ENCODE measurements at places on chromosomes 3 and 15.

DNA sequence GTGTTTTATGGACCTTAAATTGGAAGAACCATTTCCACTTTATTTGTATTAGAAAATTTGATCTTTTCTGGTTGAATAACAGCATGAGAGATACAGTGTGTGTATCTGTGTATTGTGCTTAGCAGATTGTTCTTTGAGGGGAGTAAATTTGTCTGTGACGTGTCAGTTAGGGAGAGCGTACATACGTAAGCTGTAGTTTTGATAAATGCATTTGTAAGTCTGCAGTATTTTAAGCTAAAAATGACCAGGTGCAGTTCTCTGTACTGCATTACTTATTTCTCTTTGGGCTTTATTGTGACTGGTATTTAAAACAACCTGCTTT is 264.8 kb downstream of the ROBO2 start:
- DNase-seq: no peak

GRCh38 chr3:193520738-193521137 is 34.0 kb downstream of the ATP13A4 start:
- no peak for DNase-seq

DNA sequence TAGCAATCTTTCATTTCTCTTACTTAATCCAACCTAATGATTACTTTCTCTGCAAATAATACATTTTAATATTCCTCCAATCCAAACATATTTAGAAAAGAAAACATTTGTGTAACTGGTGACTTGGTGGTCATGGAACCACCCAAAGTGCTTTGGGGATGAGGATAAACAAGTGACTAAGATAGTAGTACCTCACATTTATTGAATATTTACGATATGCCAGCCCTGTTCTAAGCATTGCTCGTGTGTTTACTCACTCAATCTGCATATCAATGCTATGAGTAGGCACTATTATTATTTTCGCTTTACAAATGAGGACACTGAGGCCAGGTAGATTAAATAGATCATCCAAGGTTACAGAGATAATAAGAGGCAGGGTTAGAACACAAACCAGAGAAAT is 189.5 kb downstream of the SHOX2 start:
- DNase-seq: no peak

DNA sequence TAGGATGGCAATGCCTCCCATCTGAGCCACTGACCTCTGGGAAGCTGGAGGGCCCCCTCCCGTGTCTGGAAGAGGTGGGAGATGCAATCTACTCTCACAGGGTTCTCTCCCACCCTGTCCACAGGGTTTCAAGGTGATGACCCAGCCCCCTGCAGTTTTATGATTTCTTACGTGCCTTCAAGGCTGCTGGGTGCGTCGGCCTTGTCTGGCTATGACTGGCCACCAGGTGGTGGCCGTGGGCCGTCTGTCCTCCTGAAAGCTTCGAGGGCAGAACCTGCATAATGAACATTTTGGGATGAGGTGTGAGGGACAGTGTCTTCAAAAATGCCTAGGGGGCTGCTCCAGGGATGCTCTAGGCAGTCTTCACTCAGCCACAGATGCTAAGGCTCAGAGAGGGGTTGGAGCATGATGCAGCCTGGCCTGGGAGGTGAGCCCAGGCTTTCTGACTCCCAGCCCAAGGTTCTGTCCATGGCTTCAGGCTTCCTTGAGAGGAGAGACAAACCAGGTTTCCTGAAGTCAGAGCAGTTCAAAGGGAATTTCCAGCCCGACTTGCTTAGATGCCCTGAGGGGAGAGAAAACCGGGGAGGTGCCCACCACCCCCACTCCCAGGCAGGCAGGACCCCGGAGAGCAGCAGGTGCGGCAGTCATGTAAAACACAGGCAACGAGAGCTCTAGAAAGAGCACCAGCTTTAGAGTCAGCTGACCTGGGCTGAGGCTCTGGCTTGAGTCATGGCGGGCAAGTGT is 18.7 kb downstream of the ISG20 start:
- no peak for DNase-seq

DNA sequence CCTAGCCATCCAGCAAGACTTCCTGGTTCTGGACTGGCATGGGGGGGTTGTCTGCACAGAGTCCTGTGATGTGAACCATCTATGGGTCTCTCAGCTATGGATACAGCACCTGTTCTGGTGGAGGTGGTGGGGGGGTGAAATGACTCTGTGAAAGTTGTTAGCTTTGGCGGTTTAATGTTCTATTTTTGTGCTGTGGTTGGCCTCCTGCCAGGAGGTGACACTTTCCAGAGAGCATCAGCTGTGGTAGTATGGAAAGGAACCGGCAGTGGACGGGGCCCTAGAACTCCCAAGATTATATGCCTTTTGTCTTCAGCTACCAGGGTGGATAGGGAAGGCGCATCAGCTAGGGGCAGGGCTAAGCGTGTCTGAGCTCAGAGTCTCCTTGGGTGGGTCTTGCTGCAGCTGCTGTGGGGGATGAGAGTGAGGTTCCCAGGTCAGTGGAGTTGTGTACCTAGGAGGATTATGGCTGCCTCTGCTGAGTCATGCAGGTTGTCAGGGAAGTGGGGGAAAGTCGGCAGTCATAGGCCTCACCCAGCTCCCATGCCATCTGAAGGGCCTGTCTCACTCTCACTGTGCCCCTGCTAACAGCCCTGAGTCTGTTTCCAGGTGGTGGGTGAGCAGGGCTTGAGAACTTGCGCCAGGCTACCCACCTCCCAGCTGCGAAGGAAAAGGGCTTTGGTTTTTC is 7.1 kb upstream of the LARS2 start:
- DNase-seq: no peak

DNA sequence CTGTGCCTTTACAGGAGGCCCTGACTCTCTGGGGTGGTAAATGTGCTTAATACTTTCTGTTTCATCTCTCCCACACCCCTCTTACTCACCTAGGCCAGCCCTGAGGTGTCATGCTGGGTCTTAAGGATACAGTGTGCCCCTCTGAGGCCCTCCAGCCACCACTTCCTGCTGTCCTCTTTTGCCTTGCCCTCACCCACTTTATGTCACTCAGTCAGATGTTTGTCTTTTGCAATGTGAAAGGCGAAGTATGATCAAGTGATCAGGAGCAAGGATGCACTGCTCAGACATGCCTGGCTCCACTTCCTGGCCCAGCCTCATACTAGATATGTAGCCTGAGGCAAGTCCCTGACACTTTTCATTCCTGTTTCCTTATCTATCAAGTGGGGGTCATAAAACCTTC is 339.0 kb upstream of the NR2E3 start:
- DNase-seq: no peak

GRCh38 chr3:158769549-158769948 is 32.3 kb upstream of the MFSD1 start:
- DNase-seq: no peak

GRCh38 chr15:36777926-36778325 is 198.5 kb downstream of the CDIN1 start:
- DNase-seq: peak; percentile 17

DNA sequence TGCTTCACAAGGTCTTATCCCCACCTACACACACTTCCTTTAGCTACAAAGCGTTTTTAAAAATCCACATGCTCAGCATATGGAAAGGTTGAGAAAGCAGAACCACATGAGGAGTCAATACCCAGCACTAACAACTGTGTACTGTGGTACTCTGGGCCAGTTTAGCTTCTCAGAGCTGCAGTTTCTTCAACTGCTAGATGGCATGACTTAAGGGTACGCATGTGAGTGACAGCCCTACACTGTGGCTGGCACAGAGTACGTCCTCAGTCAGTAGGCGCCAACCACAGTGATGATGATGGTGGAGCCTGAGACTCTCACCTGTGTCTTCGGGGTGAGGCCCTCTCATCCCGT is 17.4 kb downstream of the CCDC12 start:
- no peak for DNase-seq

DNA sequence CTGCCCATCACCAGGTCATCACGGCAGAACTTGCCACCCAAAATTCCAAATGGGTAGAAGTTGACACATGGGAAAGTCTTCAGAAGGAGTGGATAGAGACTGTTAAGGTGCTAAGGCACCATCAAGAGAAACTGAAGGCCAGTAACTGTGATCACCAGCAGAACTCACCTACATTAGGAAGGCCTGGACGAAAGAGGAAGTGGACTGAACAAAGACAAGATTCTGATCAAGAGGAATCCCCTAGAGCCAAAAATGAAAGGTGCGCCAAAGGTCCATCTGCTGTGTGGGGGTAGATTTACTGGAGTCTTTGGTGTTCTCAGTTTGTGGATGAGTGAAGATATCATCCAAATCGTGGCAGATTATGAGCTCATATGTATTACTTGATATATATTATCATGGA is 46.3 kb upstream of the P3H2 start:
- no peak for DNase-seq

GRCh38 chr3:124934577-124934976 is at the start of gene MUC13:
Gene MUC13 (minus strand): TSS chr3:124934751. CDS start chr3:124934712, 39 bp downstream.
- DNase-seq: no peak

- no peak for DNase-seq
These were observed 266.9 kb downstream of the KCNMB2 start for GRCh38 chr3:178802993-178803693.

GRCh38 chr3:191255156-191255555 is 56.1 kb downstream of the OSTN start:
- DNase-seq: no peak

GRCh38 chr15:80441714-80442113 is 37.5 kb downstream of the ARNT2 start:
- no peak for DNase-seq

- no peak for DNase-seq
These were observed 5.2 kb downstream of the SIAH2 start for GRCh38 chr3:150757768-150758167.

DNA sequence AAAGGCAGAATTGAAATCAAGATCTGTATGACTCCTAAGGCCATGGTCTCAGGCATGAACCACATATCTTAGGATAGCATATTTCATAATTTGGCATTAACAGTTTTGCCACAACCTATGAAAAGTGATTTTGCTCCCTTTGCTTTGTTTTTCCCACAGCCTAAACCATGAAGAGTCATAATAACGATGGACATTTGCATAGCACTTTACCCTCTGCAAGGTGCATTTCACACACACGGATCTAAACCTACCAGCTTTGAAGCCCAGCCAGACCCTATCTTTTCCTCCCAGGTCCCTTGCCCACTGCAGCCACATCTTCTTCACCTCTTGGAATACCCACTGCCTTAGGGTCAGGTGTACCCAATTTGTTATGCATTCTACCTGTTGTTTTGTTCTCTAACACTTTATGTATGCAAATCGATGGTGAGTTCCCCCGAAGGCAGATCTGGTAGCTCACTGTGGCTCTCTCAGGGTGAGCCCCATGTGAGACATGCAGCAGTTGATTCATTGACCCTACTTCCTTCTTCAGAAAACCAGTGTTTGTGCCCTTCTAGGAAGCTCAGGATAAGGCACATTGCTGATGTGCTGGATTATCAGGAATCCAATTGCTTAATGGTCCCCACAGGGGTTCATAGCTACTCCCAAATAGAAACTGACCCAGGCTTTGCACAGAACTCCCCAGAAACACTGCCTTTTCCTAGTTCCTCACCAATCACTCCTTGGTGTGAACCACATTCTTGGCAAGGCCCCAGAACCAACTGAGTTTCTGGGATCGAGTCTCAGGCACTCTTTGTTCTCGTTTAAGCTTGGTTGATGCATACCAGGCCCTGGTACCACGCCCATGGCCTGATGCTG is 8.7 kb downstream of the ARHGAP31 start:
- DNase-seq: no peak

- DNase-seq: no peak
These were observed 377.8 kb upstream of the SUCLG2 start for GRCh38 chr3:68032209-68032608.

DNA sequence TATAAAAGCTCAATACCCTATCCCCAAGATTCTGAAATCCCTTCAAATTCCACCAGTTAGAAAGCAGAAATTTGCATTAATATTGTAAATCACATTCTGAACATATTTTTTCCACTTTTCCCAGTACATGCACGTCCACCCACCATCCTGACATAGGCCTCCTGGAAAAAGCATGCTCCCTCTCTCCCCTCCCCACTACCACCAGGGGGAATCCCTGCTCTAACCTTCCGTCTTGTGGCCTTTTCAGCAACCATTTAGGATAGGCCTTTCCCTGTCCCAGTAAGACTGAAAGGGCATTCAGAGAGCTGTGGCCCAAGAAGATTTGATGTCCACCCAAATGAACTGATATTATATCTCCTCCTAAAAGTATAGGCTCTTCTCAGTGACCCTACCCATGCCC is 182.1 kb downstream of the ARRDC4 start:
- no peak for DNase-seq

DNA sequence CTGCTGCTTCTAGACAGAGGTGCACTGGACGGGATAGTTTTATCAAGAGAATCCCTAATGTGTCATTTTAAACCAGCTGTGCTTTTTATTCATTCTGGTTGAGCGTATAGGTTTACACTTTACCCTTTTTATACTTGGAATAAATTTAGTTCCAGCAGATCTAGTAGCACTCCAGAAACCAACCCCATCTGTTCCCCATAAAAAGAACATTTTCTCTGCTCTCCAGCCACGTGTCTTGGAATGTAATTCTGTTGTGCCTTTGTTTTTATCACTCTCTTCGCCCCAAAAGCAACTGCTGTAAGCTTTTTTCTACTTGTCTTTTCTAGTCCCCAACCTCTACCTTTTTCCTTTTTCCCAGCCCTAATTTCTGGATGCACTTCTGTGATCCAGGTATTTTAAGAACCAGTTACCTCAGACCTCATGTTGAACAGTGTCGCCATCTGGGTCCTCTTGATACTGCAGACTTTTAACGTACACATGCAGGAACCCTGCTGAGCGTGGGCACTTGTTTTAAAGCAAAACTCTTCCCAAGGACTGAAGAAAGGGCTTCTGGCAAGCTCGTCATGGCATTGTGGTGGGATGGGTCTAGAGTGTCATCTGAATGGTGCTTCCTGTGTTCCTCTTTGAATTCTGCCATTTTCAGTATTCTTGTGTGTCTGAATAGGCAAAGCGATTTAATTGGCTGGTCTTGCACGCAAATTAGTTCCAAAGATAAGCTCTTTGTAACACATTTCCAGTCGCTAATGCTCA is 5.7 kb upstream of the EXOG start:
- no peak for DNase-seq

GRCh38 chr3:170734735-170735065 is 135.3 kb downstream of the RPL22L1 start:
- no peak for DNase-seq

DNA sequence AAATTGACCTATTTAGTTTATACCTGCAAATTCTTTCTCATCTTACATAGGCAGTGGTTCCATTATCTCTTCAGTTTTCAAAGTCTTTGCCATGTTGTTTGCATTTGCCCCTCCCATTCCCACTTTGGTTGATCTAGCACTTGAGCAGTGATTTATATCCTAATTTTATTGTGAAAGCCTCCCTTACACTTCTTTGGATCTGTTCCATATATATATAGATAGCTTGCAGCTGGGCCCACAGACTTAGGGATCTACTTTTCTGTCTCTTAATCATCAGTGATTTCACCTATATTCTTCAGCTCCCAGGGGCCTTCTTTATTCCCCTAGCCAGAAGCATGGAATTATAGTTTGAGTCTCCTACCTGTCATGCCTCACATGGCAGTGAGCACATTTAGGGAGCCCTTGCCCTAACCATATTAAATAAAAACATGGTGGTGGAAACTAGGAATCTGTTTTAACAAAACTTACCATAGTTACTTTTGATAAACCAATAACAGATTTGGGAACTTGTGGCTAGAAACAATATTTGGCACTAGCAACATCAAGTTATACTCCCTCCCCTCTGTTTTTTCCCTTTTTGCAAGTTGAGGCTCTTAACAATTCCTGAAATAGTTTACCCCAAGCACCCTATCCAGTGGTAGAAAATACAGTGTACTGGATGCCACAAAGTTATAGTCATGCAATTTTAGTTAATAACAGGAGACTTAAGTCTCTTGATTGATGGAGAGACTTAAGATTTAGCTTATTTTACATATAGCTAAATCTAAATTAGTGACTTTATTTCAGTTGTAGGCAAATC is 41.7 kb downstream of the ARIH1 start:
- DNase-seq: peak; percentile 23

Measured in GM04503 (cell line).